ENCODE measurements at places on chromosomes 2 and 18. TPM values are rescaled to one million over a fixed set of nuclear protein-coding genes. Genes with fewer than 3 reads are reported as not detected.

MPP4 gene
- 0.17 TPM for total RNA-seq

DNA sequence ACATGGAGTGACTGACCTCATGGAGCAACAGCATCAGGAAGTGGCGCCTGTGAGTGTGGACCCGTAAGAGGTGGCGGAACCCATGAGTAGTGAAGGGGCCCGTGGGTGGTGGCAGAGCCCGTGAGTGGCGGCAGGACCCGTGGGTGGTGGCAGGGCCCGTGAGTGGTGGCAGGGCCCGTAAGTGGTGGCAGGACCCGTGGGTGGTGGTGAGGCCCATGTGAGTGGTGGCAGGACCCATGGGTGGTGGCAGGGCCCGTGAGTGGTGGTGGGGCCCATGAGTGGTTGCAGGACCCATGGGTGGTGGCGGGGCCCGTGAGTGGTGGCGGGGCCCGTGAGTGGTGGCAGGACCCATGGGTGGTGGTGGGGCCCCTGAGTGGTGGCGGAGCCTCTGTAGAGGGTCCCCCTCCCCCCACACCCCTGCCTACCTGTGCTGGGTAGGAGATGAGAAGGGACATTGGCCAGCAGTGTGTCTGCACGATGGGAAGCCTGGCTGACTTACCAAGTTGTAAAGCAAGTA is 407.7 kb upstream of the SALL3 start:
- H3K4me1 ChIP-seq = no peaks in the 10 kb centered on the region
- no peaks in the 10 kb centered on the region for H3K36me3 ChIP-seq
- no peak overlapping the region for H3K4me3 ChIP-seq
- H3K27ac ChIP-seq = no peak overlapping the region
- H3K27me3 ChIP-seq = no peaks in the 10 kb centered on the region

POTEC gene
- total RNA-seq = not detected

- H3K27ac ChIP-seq = no peak overlapping the region
- H3K4me3 ChIP-seq = no peak overlapping the region
- peaks cover 4% of the 10 kb centered on the region for H3K4me1 ChIP-seq
- H3K36me3 ChIP-seq = peaks cover 25% of the 10 kb centered on the region
- no peak for DNase-seq
Measured at GRCh38 chr2:11228692-11229091, 73.4 kb downstream of the SLC66A3 start.
